HS-5 (cell line): ENCODE measurements at places on chromosomes 1 and 21.
A peak's percentile ranks its signal among the peaks of the same experiment; 100 is the strongest.

DNA sequence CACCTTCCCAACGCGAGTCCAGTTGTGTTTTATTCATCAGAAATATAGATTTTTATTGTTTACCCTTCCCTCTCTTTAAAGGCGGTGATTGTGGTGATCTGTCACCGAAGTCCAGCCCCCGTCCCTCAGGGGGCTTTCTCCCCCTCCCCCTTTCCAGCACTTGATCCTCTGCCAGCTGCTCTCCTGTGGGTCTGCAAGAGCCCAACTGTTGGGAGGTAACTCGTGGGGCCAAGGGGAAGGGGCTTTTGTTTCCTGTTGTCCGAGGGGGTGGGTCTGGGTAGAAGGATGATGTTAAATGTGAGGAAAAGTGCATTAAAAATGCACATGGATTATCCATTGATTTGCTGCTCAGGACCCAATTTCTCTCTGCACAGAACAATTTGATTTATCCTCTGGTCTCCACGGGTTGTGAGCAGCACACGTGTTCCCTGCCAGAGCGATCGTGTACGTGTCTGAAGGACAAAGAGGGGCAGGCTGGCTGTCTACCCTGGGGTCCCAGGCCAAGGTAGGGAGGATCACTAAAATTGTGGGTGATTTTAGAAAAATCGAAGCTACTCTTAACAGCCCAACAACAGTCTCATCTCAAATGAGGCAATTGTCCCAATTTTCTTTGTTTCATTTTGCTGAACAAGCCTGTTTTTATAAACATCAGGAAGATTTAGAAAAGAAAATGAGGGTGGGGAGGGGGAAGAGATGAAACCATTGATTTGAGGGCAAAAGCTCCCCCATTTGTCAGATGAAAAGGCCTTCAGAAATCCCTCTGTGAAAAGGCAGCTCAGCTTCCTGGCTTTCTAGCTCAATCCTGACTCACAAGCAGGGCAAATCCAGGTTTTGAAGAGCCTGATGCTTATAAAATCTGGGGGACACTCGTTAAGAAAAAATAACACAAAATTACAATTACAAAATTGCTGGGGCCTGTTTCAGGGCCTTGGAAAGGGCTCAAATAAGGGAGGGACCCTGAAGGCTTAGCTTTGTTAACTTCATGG, 176.2 kb downstream of the RHOU start:
- DNase-seq, result no peak

- DNase-seq, result no peak
Observed at GRCh38 chr1:167837326-167837725, 76.6 kb downstream of the ADCY10 start.

DNA sequence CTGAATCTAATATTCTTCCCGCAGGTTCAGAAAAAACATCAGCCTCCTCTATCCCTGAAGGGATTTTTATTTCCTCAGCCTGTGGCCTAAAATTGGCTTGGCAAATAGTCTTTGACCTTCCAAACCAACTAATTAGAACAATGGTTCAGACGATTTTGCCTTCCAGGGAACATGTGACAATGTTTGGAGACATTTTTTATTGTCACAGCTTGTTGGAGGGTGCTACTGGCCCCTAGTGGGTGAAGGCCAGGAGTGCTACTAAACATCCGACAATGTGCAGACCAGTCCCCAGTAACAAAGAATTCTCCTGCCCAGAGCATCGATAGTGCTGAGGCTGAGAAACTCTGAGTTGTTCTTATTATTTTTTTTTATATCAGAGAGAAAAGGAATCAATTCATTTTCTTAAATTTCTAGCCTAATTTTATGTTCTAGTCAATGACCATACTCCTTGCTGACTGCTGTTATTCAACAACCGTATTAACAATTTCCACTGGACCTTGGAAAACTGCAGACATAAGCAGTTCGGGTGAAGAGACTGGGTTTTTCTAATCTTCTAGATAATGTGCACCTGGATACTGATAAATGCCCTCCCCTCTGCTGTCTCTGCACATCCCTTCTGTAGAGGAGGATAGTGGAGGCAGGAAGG, 280.7 kb downstream of the LMX1A start:
- DNase-seq, result no peak

GRCh38 chr1:198047913-198048312, 108.9 kb upstream of the NEK7 start:
- no peak for DNase-seq

- peak; percentile 54 for DNase-seq
Observed at GRCh38 chr1:152111515-152111968, 3.7 kb downstream of the TCHH start.
